Stimulated activated CD8-positive, alpha-beta memory T cell treated with anti-CD3 and anti-CD28 coated beads, Interleukin-4, amount 100 ng/mL, for 48 hours (primary cell): ENCODE measurements at places on chromosomes 4 and X.
A peak's percentile ranks its signal among the peaks of the same experiment; 100 is the strongest.

DNA sequence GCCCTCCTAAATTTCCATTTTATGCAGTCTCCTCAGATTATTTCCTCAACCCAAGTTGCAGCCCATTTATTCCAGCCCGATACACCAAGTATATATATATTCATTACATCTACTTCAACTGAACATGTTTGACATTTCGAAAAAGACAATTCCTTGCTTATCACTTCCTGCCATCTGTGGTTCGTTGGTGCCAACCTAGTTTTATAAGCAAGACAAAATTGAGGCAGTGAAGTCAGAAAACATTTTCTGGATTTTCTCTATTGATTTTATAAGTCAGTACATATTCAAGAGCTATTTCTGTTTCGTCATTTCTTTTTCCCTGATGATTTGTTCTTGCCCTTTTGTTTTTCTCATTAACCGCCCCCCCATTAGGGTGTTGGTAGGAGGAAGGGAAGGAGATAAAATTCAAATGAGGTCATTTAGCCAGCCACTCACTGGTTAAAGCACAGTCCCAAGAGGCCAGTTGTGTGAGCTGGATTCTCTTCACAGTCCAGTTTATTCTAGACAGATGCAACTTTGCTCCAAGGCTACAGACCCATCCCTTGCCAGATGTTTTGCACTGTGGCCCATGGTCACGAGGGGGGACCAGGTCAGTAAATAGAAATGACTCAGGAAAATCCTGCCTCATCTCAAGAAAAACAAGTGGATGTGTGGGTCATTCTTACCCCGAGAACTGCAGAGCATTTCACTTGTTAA, 20.3 kb upstream of the VEGFD start:
- no peak for DNase-seq

DNA sequence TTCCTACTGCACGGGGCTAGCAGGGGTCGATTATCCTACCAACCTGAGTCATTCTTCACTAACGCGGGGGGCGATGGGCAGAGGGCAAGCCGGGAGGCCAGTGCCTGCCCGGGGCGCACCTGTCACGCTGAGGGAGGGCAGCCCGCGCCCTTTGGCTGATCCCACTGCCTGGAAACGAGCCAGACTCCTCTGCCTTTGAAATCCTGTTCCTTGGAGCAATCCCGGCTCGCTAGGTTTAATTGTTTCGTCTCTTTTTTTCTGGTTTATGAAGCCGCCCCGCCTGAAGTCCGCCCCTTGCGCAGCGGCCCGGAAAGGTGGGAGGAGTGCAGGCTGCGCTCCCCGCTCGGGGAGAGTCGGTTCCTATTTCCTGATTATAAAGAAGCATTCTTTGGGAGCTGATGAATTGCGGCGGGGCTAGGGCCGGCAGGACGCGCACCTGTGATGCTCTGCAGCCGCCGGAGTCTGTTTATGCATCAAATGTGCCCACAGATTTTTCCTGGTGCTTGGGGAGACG, 484.2 kb downstream of the BCOR start:
- DNase-seq: peak; percentile 43

DNA sequence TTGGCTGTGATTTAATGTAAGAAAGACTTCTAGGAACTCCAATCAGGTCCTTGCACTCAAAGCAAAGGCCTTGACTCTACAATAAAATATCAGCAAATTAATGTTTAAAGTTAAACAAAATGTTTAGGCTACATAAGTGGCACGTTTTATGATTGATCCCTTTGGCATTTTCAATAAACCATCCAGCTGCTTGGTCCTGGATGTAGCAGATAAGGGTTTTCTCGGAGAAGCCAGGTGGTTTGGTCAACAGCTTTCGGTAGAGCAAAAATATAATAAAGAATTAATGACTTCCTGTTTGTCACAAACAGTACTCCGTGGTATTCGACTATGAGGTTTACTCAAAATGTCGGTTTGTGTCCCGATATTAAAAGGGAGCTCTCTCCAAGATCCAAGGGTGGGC, 95.8 kb downstream of the GEMIN8 start:
- DNase-seq: no peak

GRCh38 chr4:79673898-79674297, 265.9 kb upstream of the GK2 start:
- no peak for DNase-seq

GRCh38 chr4:79996851-79997250, 76.2 kb downstream of the ANTXR2 start:
- no peak for DNase-seq

DNA sequence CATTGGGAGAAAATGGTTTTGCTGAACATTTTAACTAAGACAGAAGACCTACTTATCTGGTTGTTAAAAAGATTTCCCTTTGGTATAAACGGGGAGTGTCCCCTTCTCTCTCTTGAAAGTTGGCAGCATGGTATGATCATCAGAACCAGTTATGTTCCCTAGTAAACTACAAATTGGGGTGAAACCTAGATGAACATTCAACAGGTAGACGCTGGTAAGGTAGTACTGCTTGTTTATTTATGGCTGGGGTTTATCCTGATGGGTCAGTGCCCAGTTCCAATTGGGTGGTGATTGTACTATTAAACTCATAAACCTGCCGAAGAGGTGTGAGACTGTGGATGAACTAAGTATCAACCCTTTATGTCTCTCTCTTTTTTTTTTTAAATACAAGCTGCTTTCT, 100.5 kb downstream of the MBNL3 start:
- no peak for DNase-seq

DNA sequence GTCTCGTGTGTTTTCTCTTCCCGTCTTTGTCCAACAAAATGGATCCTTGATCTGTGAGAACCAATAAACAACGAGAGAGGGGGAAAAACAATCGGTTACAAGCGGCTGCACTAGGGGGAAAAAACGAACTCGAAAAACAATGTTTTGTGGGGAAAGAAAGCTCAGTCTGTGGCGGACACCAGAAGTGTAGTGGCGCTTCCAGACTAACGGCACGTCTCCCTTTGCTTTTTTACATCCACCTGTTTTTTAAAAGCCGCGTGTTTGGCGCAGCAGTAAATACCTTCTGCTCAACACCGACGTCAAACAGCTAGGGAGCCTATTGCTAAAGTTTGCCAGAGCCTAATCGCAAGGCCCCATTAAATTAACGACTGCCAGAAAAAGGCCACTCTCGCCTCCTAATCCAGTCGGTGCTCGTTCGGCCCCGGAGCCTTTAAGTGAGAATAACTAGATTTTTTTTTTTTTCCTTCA, 3.3 kb downstream of the NKX6-1 start:
- DNase-seq: no peak

DNA sequence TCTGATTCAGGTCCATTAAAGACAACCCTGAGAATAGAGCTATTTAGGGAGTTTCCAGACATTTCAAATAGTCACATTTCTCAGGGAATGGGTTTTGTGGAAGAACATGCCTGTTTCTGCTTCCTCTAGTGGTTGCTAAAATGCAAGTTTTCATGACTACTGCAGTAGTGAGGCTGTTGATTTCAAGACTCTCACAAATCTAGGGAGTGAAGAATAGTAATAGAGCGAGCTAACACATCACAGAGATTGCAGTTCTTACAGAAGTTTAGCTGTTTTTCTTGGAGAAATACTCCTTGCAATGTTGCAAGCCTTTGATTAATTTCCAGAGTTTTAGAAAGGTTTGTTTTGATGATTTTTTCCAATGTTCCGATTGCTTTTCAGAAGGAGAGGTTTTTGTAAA, 610.2 kb upstream of the HTR2C start:
- no peak for DNase-seq

GRCh38 chr4:112290341-112290740, 4.6 kb upstream of the TIFA start:
- DNase-seq: peak; percentile 50
